Tibial nerve (tissue), 4 donors: ENCODE measurements at places on chromosomes 7 and 10.

- DNase-seq, result no peak
These were observed 203.7 kb downstream of the GRID1 start for GRCh38 chr10:86162696-86163400.

DNA sequence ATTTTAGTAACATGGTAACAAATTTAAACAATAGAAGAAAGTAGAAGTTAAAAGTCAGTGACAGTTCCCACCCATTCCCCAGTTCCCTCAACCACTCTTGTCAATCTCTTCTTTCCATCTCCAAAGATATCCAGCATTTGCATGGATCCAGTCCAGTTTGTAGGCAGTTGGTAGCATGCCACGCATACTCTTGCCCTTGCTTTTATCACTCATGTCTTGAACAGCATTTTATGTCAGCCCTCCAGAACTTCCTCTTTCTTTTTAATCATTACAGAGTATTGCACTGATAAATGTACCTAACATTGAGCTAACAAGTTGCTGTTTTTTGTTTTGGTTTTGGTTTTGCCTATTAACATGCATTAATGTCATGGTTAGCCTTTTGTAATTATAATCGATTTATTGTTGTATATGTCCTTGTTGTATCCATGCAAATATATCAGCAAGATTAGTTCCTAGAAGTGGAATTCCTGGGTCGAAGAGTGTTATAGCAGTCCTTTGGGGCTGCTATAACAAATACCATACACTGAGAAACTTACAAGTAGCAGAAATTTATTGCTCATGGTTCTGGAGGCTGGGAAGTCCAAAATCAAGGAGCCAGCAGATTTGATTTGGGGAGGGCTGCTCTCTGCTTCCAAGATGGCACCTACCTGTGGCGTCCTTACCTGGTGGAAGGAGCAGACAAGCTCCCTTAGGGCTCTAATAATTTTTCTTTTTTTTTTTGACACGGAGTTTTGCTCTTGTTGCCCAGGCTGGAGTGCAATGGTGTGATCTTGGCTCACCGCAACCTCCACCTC lies 25.7 kb downstream of the CHST3 start:
- no peak for DNase-seq

GRCh38 chr7:2065528-2065927 lies 167.2 kb downstream of the MAD1L1 start:
- no peak for DNase-seq

GRCh38 chr10:20228729-20229128 lies 412.5 kb downstream of the PLXDC2 start:
- DNase-seq, result no peak

DNA sequence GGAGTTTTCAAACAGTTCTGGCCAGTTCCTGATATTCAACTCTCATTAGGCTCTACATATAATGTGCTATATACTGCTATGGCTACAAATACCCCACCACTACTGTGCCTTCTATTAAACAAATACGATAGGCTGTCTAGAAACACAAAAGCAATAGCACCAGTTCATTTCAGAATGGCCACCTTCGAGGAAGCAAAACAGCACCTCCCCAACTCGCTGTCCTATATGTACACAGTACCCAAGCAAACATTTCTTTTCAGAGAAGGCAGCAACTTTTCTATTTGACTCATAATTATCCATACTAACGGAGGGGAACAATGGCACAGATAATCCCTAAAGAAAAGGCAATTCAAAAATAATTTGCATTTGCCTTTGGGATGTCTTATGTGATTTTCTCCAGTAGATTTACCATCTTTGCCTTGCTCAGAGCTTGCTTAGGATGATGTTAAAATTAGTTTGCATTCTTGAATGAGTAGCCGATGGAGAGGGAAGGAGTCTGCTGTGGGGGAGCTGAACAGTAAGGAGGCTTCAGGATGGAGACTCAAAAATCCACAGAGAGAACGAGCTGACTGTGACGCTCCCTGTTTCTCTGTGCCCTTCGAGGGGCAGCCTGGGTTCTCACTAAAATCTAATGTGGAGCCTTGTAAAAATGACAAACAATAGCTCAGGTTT lies 218.7 kb downstream of the FANK1 start:
- no peak for DNase-seq

- DNase-seq, result no peak
These were observed 61.9 kb downstream of the RBM33 start for GRCh38 chr7:155706376-155706775.
